ENCODE measurements at places on chromosomes 7 and 10.

GRCh38 chr10:19111501-19112267 lies 63.1 kb downstream of the MALRD1 start:
- H3K4me1 ChIP-seq: no peaks in the 10 kb centered on the region
- DNase-seq: no peak
- H3K4me3 ChIP-seq: no peak overlapping the region
- H3K27ac ChIP-seq: no peak overlapping the region

- H3K27ac ChIP-seq: no peak overlapping the region
- H3K27me3 ChIP-seq: peaks cover 1% of the 10 kb centered on the region
- no peaks in the 10 kb centered on the region for H3K4me1 ChIP-seq
Measured at GRCh38 chr7:90005836-90006235, 148.4 kb upstream of the STEAP1 start.

DNA sequence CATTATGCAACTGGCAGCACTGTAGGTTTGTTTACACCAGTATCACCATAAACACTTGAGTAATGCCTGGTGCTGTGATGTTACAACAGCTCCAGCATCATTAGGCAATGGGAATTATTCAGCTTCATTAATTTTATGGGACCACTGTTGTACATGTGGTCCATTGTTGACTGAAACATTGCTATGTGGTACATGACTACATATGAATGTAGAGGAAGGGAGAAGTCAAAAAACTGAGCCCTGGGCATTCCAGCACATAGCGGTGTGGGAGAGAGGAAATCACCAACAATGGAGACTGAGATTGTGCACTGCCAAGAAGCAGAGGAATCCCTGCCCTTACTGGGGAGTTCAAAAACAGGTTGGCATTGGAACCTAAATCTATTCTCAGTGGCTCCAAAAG lies 89.0 kb downstream of the TRIM24 start:
- H3K27me3 ChIP-seq: no peaks in the 10 kb centered on the region
- H3K4me3 ChIP-seq: no peak overlapping the region
- no peaks in the 10 kb centered on the region for H3K4me1 ChIP-seq

- H3K27ac ChIP-seq: no peak overlapping the region
- peaks cover 30% of the 10 kb centered on the region for H3K4me1 ChIP-seq
- DNase-seq: no peak
- no peaks in the 10 kb centered on the region for H3K36me3 ChIP-seq
- H3K27me3 ChIP-seq: no peaks in the 10 kb centered on the region
Measured at GRCh38 chr10:14645239-14645960, 129.3 kb downstream of the FAM107B start.

GRCh38 chr10:70367195-70367796 lies 15.1 kb downstream of the LRRC20 start:
- H3K36me3 ChIP-seq: no peaks in the 10 kb centered on the region
- H3K27me3 ChIP-seq: no peaks in the 10 kb centered on the region
- H3K4me3 ChIP-seq: no peak overlapping the region
- peaks cover 8% of the 10 kb centered on the region for H3K4me1 ChIP-seq

GRCh38 chr7:132410861-132411541 lies 165.3 kb downstream of the PLXNA4 start:
- H3K4me3 ChIP-seq: peak overlapping the region; percentile 59
- peaks cover 2% of the 10 kb centered on the region for H3K27me3 ChIP-seq
- H3K27ac ChIP-seq: peak overlapping the region; percentile 35
- no peaks in the 10 kb centered on the region for H3K36me3 ChIP-seq
- H3K4me1 ChIP-seq: peaks cover 26% of the 10 kb centered on the region
- DNase-seq: no peak
